ENCODE measurements at places on chromosomes 4 and X. TPM values are rescaled to one million over a fixed set of nuclear protein-coding genes. Genes with fewer than 3 reads are reported as not detected.

The MND1 gene
- 28.9 TPM for total RNA-seq

The OPHN1 gene
- 2.7 TPM for total RNA-seq

The SSX2B gene
- total RNA-seq: not detected

The TCP11X2 gene
- total RNA-seq: not detected

The CT45A5 gene
- total RNA-seq: not detected

The ABRAXAS1 gene
- total RNA-seq: 16.4 TPM

The RHOXF2 gene
- not detected for total RNA-seq

The LIMCH1 gene
- total RNA-seq: 20.4 TPM

The SORCS2 gene
- 0.78 TPM for total RNA-seq

The ALB gene
- not detected for total RNA-seq

The ARHGAP4 gene
- 5.3 TPM for total RNA-seq

The TCEAL7 gene
- 16.6 TPM for total RNA-seq

The ASB5 gene
- total RNA-seq: 0.12 TPM

The FAT4 gene
- 3.2 TPM for total RNA-seq

The PDLIM3 gene
- total RNA-seq: 6.0 TPM

Data from A172 (cell line).